ENCODE measurements at places on chromosomes 2 and 18.

DNA sequence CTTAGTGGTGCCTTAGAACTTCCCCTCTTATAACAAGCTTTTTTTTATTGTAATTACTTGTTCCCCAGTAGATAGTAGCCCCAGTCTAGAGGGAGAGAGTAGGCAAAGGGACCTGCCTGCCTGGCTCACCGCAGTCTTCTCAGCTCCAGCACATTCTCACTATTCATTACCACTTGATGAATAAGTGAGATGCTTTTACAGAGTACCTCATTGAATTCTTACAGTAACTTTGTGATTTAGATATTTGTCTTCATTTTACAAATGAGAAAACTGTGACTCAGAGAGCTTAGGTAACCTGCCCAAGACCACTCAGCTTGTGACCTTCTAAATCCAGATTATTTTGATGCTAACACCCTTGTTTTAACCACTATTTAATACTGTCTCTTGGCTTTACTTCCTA is 77.8 kb downstream of the CHRNA1 start:
- DNase-seq = no peak

- DNase-seq = no peak
These were observed 323.9 kb downstream of the XIRP2 start for GRCh38 chr2:167212014-167212648.

- no peak for DNase-seq
These were observed 61.4 kb downstream of the MYO5B start for GRCh38 chr18:50133526-50133925.

- no peak for DNase-seq
These were observed 69.1 kb downstream of the NCAPH start for GRCh38 chr2:96404446-96405373.

DNA sequence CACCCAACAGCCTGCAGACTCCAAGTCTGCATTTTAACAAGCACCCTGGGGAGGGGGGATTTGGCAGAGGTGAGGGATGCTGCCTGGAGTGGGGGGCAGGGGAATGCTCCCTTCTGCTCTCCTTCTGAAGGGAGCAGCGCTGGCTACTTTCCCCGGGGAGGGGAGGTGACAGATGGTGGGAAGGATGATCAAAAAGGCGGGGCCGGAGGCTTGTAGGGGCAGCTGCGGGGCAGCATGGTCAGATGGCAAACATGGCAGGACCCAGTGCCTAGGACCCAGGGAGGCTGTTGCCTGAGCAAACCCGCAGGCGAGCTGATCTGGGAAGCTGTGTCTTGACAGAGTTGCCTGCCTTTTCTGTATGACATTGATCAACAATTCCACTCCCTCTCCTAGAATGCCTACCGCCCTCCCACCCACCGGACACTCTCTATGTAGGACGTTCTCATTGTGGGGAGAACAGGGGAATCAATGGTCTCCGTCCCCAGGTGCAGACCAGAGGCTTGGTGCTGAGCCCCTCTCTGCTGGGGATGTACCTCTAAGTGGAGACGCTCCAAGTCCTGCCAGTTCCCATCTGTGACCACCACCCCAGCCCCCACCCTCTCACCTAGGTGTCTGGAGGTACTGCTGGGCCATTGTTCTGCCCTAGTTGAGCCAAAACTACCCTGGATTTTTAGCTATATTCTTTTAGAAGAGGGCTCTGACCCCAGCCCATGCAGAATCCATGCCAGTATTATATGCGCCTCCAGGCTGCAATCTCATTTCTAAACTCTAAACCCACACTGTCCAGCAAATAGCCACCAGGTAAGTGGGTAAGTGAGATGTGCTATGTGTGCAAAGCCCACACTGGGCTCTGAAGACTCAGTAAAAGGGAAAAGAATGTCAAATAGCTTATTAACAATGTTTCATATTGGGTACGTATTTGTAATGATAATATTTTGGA is 89.7 kb upstream of the SEC11C start:
- no peak for DNase-seq

GRCh38 chr2:242088471-242089212 is 219.1 kb downstream of the RTP5 start:
- DNase-seq = peak; percentile 90

DNA sequence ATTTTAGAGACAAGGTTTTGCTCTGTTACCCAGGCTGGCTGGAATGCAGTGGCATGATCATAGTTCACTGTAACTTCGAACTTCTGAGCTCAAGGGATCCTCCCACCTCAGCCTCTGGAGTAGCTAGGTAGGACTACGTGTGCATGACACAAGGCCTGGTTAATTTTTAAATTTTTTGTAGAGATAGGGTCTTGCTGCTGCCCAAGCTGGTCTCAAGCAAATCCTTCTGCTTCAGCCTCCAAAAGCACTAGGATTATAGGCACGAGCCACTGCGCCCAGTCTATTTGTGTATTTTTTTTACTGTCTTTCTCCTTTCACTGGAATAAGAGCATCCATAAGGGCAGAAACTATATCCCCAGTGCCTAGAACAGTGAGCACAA is 89.3 kb downstream of the PLEKHM3 start:
- DNase-seq = no peak

GRCh38 chr2:213246497-213247281 is 37.6 kb upstream of the SPAG16 start:
- DNase-seq = no peak

DNA sequence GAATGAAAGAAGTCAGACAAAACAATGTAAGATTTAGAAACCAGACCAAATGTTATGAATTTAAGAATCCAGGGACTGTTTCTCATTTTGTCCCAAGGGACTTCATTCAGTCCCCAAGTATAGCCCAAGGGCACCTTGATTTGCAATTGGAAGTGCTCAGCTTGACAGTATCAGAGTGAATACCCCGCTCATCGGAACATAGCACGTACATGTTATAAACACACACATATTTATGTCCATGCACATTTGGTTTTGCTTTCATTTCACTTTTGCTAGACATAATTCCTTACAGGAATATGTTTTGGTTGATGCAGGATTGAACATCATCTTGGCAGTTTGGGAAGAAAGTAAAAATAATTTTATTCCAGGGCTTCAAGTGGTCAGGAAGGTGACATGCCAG is 100.2 kb downstream of the PID1 start:
- no peak for DNase-seq

- DNase-seq = no peak
These were observed 105.0 kb downstream of the NEDD4L start for GRCh38 chr18:58148954-58149471.

- DNase-seq = no peak
These were observed 96.8 kb upstream of the SERPINE2 start for GRCh38 chr2:224135881-224136280.

DNA sequence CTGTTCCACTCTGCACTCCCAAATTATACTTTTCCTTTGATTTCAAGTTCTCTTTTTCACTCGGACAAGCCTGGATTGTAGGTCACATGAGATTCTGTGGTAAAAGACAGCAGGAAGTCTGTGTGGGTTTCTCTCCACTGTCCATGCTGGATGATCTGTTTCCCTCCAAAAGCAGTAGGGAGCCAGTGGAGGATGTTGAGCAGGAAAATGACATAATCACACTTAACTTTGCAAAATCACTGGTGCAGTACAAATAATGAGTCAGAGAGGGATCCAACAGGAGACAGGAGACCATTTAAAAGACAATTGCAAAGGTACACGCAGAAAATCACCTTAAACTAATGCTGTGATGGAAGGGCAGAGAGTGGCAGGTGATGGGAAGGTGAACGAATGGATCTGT is 301.3 kb downstream of the ZNF407 start:
- no peak for DNase-seq

GRCh38 chr2:109166811-109167210 is 37.8 kb downstream of the SH3RF3 start:
- no peak for DNase-seq

DNA sequence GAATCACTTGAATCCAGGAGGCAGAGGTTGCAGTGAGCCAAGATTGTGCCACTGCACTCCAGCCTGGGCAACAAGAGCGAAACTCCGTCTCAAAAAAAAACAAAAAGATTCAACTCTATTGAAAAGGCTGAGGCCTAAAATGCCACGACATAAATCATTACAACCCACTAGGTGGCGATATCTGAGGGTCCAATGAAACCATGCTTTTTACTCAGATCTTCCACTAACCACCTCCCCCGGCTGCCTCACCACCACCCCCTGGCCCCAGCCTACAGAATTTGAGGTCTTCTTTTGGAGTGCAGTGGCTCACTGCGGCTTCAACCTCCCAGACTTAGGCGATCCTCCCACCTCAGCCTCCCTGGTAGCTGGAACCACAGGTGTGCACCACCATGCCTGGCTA is 57.5 kb downstream of the AP1S3 start:
- DNase-seq = no peak

DNA sequence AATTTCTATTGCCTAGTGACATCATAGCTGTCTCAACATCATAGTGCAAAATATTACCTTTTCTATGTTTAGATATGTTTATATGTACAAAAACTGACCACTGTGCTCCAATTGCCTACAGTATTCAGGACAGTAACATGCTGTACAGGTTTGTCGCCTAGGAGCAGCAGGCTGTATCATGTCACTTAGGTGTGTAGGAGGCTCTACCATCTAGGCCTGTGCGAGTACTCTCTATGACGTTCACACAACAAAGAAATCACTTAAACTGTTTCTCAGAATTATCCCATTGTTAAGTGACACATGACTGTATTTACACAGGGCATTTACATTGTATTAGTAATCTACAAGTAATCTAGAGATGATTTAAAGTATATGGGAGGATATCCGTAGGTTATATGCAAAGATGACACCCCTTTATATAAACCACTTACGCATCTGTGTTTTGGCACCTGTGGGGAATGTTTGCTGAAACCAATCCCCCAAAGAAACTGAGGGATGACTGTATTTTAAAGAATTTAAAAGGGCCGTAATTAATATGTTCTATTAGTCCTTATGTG is 24.7 kb downstream of the IL1R2 start:
- DNase-seq = no peak

- no peak for DNase-seq
These were observed 161.3 kb downstream of the MEIS1 start for GRCh38 chr2:66596256-66596655.

DNA sequence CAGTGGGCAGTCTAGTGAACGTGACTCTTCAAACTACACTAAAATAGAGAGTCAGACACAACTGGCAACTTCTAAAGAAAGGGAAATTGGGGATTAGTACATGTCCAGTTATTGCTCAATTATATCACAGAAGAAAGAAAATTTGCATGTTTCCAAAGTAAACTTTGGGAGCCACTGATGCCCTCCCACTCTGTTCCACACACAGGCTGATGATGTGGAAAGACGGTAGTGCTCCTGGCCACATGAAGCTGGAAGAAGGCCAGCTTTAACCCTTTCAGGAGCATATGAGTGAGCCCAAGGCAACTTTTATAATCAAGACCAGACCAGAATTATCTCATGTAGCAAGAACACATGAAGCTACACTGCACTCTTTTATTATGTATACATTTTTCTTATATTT is 141.0 kb downstream of the NR4A2 start:
- DNase-seq = no peak

DNA sequence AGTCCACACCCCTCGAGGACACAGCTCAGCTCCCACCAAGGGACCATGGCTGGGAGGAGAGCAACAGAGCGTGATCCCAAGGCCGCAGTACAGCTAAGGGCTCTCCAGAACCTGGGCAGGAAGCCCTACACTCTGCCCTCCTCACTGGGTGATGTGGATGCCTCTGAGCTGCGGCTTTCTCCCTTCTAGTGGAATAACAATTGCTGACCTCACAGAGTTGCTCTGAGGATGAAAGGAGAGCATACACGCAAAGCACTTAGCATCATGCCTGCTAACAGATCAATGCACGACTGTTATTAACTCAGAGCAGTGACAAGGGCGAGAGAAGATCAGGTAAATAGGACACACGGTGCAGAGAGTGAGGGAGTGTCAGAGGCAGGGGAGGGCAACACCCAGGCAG is 74.2 kb downstream of the ZFP36L2 start:
- DNase-seq = no peak

DNA sequence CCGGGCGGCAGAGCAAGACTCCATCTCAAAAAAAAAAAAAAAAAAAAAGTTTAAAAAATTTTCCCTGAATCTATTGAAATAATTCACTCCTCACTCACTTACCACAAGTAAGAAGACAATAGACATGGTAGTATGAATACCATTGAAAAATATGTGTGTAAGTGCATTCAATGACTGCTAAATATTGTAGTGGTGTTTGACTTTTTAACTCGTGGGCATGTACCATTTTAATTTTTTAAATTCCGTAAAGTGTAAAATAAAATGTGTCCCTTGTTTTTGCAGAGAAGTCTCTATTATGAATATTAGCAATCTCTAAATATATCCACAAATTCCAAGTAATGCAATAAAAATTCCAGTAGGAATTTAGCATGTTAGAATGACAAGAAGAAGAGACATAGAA is 134.1 kb downstream of the COPS8 start:
- no peak for DNase-seq

GRCh38 chr2:150477347-150477746 is 10.1 kb downstream of the RND3 start:
- DNase-seq = no peak

- DNase-seq = no peak
These were observed 182.5 kb downstream of the ACKR3 start for GRCh38 chr2:236752096-236752495.

- no peak for DNase-seq
These were observed 2.6 kb upstream of the RFX8 start for GRCh38 chr2:101477556-101477955.

DNA sequence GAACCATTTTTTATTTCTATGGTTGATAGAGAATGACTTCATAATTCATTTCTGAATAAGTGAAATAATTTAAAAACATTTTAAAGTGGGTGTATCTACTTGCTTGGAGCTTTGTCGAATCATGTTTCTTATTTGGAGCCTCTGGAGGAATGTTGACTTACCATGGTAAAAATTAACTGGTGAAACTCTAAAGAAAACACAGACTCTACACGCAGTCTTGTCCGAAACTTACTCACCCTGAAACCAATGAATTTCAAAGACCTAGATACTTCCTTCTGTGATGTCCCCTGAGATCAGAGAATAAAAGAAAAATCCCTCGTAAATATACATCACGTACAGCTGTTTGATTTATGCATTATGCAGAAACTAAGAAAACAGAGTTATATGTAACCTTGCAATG is 665.2 kb upstream of the NRXN1 start:
- DNase-seq = no peak

- no peak for DNase-seq
These were observed 52.8 kb downstream of the CLASP1 start for GRCh38 chr2:121596221-121597080.

DNA sequence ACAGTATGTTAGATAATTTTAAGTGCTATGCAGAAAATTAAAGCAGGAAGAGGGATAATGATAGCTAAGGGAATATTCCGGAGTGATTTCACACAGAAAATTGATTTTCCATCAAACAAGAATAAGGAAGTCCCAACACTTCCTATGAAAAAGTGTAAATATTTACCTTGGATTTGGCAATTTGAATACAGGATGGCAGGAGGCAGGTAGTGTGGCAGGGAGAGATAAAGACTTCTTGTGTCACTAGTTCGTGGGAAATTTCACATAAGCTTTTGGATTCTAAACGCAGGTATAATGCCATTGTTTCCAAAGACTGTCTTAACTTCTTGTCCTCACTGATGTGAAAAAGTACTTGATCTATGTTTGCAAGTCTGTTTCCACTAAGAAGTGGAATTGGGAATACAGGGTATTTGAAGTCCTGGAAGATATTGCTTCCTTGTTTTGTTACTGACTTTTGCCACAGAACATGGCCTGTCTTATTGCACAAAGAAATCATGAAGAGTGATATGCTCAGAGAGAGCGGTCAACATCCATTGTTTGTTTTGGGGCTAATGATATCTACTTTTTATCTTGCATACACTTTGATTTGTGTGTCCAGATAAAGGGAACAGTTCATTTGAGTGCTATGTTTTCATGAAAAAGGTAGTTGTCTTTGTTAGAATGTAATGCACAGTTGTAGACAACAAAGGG is 1216.1 kb upstream of the FAM98A start:
- DNase-seq = no peak

Measured in hypothalamus (tissue), 51 donors.